ENCODE measurements at places on chromosomes 16 and 17.

GRCh38 chr16:85209526-85210121, 97.4 kb upstream of the CIBAR2 start:
- DNase-seq = no peak

GRCh38 chr16:51876934-51877333, 670.0 kb downstream of the TOX3 start:
- no peak for DNase-seq

- DNase-seq = no peak
These were observed 12.1 kb downstream of the CA5A start for GRCh38 chr16:87924041-87924810.

GRCh38 chr16:78838276-78838675, 738.8 kb downstream of the WWOX start:
- no peak for DNase-seq

- DNase-seq = peak; percentile 90
These were observed at the start of the genes IQCK and KNOP1 for GRCh38 chr16:19717741-19718623. IQCK (plus strand) TSS chr16:19718271; CDS start chr16:19718307, 36 bp downstream. KNOP1 (minus strand) TSS chr16:19718227; CDS start chr16:19715035, 3,192 bp downstream.

DNA sequence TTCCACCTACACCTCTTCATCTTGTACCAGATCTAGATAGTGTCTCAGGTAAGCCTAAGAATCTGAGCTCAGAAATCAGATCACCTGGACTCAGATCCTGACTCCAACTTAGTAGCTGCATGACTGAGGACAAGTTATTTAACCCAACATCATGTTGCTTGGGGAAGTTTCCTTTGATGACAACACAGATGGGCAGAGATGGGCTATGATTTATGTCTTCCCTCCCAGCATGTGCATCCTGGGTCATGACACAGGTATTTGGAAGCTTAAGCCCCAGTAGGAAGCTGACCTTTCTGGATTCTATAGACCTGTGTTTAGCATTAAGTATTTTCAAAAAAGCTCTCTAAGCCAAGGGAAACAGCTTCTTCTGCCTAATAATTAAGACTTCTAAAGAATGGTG, 12.4 kb upstream of the HEATR6 start:
- no peak for DNase-seq
